ENCODE measurements at places on chromosomes 13 and 19. TPM values are rescaled to one million over a fixed set of nuclear protein-coding genes. Genes with fewer than 3 reads are reported as not detected.

- DNase-seq: peak; percentile 51
Measured at GRCh38 chr19:54002495-54003315, 11.3 kb downstream of the CACNG6 start.

GRCh38 chr19:37991176-37991835 lies 84.3 kb downstream of the SIPA1L3 start:
- DNase-seq: no peak

GRCh38 chr13:41401366-41401765 lies 56.0 kb upstream of the RGCC start:
- peak; percentile 6 for DNase-seq

GRCh38 chr19:53538378-53539109 lies 599 bp downstream of the ZNF331 start:
- DNase-seq: no peak

The CRLF1 gene
- total RNA-seq: not detected

The CDKN2D gene
- total RNA-seq: 9.9 TPM

Measured in Daoy (cell line).